Mesenteric fat pad (tissue), 1 donor: ENCODE measurements at places on chromosomes 5 and 9. TPM values are rescaled to one million over a fixed set of nuclear protein-coding genes. Genes with fewer than 3 reads are reported as not detected.

The GRXCR2 gene
- total RNA-seq = not detected

DNA sequence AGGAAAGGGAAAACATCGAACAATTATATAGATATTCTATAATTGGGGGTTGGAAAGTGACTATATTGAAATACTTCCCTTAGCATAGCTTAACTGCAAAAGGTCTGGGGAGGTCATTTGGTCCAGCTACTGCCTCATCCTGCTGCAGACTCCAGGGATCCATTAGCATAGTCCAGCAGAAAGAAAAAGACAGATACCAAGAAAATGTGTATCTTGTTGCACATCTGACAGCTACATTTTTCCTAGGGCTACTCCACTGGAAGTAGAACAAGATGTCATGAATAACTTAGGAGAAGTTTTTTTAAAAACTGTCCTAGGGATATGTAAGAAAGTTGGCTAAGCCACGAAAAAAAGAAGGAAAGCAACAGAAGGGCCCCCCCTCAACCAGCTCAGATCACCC, 92.9 kb upstream of the SLC30A5 start:
- DNase-seq = no peak

DNA sequence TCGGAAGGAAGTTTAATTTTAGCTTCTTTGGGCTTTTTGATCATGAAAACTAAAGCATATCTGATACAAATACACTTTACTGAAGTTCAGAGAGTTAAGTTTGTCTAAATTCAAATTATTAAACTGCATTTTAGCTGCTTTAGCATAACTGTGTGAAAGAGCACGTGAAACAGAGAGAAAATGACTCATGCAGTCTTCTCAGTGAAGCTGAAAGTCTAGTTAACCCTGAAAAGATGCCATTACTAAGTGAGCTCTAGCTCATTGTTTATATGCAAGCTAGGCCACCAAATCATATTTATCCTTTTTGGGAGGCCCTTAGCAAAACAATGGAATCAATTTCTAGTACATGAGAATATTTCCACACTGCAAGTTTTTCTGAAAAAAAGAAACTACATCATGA, 27.6 kb downstream of the TPD52L3 start:
- DNase-seq = no peak

DNA sequence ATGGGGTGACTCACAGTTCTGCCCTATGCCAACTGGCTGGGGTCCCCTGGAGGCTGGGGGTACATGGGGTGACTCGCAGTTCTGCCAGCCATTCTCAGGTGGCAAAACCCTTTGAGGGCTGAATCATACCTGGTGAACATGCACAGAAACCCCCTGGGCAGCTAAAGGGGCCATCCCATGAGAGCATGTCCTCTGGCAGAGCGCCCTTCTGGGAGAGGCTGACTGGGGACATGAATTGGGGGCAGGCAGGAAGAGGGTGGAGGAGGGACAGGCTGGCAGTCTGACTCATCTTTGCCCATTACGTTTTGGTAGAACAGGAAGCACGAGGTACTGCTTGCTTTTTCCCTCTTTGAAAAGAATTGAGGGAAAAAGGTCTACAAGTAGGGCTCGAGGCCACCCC, 16.7 kb downstream of the TRAF1 start:
- DNase-seq = no peak

DNA sequence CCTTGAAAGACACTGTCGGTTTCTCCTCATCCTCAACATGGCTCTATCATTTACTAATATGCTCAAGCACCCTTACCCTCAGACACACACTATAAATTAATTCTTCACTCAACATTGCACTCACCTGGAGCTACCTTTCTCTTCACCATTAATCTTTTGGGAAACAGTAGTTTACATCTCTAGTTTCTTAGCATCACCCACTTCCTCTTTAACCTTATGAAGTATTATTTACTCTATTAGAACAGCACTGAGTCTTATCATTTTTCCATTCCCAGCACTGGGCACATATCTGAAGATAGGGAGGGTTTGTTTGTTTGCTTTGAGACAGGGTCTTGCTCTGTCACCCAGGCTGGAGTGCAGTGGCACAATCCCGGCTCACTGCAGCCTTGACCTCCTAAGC, 213.5 kb downstream of the SMARCA2 start:
- no peak for DNase-seq

- DNase-seq = no peak
Measured at GRCh38 chr5:146233441-146233840, 30.0 kb downstream of the RBM27 start.
